Right lung (tissue), 10 donors: ENCODE measurements at places on chromosomes 7 and 10. TPM values are rescaled to one million over a fixed set of nuclear protein-coding genes. Genes with fewer than 3 reads are reported as not detected.

Gene HMX2
- not detected for polyA plus RNA-seq

Gene SNX8
- polyA plus RNA-seq: 33.7 TPM

- DNase-seq: no peak
Measured at GRCh38 chr10:31490858-31491504, 172.0 kb downstream of the ZEB1 start.

- DNase-seq: no peak
Measured at GRCh38 chr7:147513451-147513850, 1077.1 kb upstream of the C7orf33 start.
